ENCODE measurements at places on chromosomes 2 and 18.

DNA sequence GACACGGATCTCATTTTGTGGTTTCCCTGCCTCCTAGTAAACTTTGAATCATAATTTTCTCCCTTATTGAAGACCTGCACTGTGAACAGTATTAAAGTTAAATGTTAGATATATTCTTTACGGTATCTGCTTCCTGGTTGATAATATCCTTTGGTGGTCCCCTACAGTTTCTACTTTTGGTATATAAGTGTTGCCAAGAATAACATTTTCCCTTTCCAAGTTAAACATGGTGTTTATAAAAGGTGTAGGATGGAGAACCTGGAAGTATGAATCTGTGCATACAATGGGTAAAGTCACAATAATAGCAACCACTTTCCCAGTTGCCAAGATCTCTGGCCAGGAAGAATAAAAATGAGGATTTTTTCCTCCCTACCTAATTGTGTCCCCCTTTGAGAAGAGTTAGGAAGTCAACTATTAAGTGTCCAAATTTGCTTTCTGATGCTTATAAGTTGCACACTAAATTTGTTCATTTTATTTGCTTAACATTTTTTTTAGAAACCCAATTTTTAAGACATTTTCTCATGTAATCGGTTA is 201.0 kb upstream of the STK17B start:
- no peak for DNase-seq

GRCh38 chr18:71998547-71999097 is 545.5 kb downstream of the CBLN2 start:
- no peak for DNase-seq

- no peak for DNase-seq
Observed at GRCh38 chr2:127448526-127448925, 30.3 kb downstream of the PROC start.

DNA sequence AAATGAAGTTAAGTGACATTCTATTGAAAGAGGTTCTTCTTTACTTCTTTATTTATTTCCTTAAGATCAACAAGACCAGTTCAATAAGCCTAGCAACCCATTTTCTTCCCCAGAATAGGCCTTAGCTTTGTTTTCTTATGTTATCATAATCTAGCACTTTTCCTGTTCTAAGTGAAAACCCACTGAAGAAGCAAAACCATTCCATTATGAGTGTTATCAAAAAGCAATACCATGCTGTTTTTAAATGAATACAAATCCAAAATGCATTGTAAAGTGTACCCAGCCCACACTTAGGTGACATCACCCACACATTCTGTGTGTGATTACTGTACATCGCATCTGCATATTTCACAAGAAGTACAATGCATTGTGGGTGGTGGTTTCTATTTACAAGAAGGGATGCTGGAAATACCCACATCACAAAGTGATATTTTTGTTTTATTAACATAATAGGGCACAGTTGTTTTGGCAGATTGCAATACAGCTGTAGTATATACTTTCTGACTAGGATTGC is 679.5 kb downstream of the KCNJ3 start:
- no peak for DNase-seq

Measured in GM12878 (cell line).